ENCODE measurements at places on chromosomes 13 and 19.

- no peak for DNase-seq
Measured at GRCh38 chr19:49489601-49490167, 2.3 kb downstream of the RPL13A start.

- DNase-seq, result no peak
Measured at GRCh38 chr13:110664673-110665072, 41.2 kb downstream of the CARS2 start.

- no peak for DNase-seq
Measured at GRCh38 chr13:19985219-19985556, 26.7 kb downstream of the ZMYM2 start.

DNA sequence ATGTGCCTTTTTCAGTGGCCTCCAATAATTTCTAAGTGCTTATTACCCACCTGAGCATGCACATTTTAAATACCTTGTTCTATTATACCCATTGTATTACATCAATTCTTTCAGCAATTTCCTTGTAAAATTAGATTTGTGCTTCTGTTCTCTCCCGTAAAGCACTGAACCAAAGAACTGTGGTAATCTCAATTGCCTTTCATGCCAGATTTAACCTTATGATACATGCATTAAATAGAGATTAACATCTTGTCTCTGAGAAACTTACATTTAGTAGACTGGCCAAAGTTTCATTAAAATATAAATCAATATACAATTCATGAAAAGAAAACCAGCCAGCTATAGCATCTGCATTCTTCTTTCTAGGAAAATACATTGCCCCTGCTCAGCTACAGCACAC lies 137.2 kb downstream of the EFNB2 start:
- DNase-seq, result no peak

DNA sequence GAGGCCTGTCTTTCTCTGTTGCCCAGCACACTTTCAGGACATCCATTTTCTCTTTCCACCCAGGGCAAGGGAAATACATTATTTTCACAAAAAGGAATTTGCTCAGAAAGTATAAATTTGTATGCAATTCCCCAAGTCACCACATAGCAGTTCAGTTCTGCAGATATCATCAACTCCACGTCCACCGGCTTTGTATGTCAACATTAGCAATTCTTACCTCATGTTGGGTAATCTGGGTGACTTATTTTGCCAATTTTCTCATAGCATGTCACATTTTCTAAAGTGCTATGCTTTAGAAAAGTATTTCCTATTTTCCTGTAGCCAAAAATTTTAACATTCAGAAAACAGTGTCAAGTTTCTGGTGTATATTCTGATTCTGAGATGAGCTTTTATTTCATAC lies 501.8 kb downstream of the EFNB2 start:
- DNase-seq, result peak; percentile 76

DNA sequence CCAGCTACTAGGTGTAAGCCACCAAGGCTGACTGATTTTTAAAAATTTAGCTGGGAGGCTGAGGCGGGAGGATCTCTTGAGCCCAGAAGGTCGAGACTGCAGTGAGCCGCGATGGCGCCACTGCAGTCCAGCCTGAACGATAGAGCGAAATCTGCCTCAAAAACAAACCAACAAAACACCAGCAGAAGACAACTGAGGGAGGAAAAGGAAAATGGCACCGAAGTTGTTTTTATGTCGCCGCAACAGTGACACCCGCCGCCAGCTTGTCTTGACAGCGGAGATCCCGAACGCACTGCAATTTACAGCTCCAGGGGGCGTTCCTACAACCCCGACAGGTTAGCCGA lies 298 bp upstream of the FAM98C start:
- no peak for DNase-seq

DNA sequence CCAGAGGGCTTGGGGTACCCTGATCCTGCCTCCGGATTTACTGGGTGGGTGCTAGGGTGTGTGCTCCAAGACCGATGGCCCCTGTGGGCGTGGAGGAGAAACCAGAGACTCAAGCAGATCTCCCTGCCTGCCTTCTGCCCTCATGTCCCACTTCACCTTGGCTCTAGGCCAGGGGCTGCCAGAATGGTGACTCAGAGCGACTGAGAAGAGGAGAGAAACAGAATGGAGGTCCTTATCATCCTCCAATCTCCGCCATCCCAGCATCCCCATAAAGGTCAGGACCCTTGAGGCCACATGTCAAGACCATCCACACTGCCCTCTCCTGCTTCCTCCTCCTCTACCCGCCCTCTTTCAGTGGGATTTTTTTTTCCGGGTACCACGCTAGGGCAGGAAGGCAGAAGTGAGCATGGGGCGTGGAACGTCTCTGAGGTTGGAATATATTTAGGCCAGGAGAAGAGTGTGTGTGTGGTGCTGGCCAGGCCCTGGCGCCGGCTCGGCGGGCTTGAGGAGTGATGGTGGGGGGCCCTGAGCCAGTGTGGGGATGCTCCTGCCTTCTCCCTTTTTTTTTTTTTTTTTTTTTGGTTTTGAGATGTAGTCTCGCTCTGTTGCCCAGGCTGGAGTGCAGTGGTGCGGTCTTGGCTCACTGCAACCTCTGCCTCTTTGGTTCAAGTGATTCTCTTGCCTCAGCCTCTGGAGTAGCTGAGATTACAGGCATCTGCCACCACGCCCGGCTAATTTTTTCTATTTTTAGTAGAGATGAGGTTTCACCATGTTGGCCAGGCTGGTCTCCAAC lies 22.3 kb downstream of the IER2 start:
- peak; percentile 91 for DNase-seq

- no peak for DNase-seq
Measured at GRCh38 chr13:54077569-54077968, 1049.0 kb downstream of the OLFM4 start.

- peak; percentile 29 for DNase-seq
Measured at GRCh38 chr13:88042489-88042888, 371.3 kb downstream of the SLITRK5 start.

- DNase-seq, result no peak
Measured at GRCh38 chr13:95623141-95623540, 21.4 kb downstream of the DZIP1 start.

DNA sequence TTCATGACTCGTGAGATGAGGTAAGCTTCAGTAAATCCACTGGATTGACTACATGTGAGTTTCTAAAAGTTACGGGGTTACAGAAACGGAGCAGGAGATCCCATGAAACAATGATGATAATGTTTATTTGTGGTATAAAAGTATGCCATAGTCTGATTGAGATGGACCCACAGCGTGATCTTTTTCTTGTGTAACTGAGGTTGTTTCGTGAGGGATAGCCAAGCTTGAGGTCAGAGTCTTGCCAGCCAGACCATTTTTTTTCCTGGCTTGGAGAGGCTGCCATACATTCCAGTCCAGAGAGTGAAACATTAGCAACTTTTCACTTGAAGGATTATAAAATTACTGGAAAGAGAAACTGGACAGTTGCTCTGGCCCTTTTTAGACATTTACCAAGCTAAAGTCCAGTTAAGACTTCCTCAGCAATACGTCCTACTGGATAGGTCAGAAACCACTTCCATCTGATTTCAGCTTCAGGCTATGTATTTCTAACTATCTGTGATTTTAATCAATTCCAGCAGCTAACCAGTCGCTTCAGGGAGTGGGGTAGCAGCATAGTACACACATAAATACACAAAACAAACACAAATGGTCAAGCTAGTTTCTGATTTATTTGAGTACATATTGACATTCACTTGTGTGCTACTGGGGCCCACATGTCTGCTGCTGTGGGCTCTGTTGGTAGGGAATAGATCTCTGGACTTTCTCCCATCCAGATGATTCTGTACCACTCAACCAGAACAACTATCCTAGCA lies 194.6 kb downstream of the POSTN start:
- DNase-seq, result peak; percentile 92

GRCh38 chr13:75146436-75146835 lies 335.5 kb downstream of the TBC1D4 start:
- DNase-seq, result no peak

DNA sequence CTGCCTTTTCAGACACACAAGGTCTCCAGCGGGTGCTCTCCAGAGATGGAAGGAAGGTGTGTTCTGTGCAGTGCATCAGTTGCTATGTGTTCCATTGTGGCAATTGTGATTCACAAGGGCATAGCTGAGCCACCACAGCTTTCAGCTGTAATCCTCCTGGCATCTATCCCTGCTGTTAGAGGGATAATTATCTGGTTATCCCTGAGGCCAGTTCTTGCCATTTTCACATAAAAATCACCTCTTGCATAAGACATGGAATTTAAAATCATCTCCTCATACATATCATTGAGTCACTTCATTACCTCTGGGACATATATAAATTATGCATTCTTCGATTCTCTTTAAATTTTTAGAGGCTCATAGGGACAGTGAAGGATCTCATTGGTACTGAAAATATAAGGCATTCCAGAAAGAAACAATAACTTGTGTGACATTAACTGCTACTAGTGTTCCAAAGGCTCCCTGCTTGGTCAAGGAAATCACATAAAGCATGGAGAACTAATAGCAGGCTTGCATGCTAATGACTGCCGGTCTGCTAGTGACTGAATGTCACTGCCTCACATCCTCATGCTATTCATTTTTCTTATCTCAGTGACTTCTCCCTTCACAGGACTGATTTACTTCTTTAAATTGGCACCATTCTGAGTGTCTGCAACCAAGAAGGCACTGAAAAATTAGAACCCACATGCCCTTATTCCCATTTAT lies 214.0 kb downstream of the ENOX1 start:
- DNase-seq, result peak; percentile 84

- DNase-seq, result peak; percentile 70
Measured at GRCh38 chr13:44523146-44524015, 52.7 kb downstream of the TSC22D1 start.

GRCh38 chr13:100898431-100898830 lies 223.8 kb upstream of the TMTC4 start:
- peak; percentile 29 for DNase-seq
